ENCODE measurements at places on chromosomes 7 and 10. TPM values are rescaled to one million over a fixed set of nuclear protein-coding genes. Genes with fewer than 3 reads are reported as not detected.
A peak's percentile ranks its signal among the peaks of the same experiment; 100 is the strongest.

DNA sequence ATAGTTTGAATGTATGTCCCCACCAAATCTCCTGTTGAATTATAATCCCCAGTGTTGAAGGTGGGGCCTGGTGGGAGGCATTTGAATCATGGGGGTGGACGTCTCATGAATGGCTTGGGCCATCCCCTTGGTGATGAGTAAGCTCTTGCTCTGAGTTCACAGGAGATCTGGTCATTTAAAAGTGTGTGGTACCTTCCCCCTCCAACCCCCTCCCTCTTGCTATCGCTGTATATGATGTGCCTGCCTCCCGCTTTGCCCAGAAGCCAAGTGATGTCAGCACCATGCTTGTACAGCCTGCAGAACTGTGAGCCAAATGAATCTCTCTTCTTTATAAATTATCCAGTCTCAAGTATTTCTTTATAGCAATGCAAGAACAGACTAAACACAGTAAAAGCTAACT, 103.0 kb downstream of the CNOT4 start:
- DNase-seq = no peak

GRCh38 chr10:100014071-100014762, 4.5 kb upstream of the DNMBP start:
- DNase-seq = no peak

- DNase-seq = no peak
Observed at GRCh38 chr10:85213493-85213892, 885.1 kb downstream of the CCSER2 start.

- no peak for DNase-seq
Observed at GRCh38 chr10:18162021-18162627, 21.9 kb downstream of the CACNB2 start.

DNA sequence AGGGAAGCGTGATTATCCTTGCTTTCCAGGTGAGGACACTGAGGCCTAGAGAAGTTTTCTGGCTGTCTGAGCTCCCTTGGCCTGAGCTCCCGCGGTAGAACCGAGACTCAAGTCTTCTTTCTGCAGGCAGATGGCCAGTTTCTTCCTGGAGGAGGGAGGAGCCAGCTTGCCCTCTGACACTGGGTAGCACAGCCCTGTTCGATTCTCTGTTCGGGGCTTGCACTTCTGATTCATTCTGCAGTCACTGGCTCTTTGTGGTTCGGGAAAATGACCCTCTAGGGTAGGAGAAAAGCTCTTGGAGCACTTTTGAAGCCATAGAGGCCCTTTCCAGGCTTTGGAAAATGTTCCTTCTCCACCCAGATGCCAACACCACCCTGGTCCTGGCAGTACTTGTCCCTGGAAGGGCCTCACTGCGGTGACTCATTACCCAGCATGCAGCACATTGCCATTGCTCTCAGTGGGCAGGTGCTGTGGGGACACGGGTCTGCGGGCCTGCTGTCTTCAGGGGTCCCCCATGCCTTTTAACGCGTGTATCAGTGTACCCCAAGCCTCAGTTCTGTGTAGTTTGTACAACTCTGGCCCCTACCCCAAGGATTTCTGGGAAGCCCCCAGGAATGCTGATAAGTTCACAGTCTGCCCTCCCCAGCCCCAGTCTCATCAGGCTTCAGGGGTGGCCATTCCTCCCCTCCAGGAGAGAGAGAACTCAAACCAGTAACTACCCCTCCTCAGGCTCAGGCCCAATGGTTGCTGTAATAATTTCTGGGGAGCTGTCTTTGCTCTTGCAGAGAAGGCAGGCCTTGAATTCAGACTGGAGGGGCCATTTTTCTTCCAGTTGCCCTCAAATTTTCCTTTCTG, 11.9 kb downstream of the CHST3 start:
- DNase-seq = no peak

DNA sequence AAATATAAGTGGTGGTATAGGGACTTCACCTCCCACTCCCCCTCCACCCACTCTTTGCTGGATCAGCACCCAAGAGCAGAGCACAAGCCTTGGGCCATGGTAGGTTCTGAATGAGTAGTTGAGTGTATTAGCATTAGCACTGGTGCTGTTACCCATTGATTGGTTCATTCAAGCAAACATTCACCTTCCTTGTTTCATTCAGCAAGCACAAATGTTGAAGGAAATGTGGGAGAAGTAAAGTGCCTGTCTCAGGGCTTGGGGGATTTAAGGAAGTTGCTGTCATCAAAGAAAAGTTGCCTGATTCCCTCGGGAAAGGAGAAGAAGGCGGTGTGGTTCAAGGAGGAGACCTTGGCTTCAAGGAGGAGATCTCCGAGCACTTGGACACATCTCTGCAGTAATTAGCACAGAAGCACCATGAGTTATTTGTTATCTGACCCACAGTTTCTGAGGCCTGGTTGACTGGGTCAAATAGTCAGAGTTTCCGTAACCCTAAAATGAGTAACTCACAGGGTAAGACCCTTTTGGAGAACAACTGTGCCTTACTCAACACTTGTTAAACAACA, 17.3 kb downstream of the IL2RA start:
- no peak for DNase-seq

GRCh38 chr7:26681819-26682418, 182.5 kb downstream of the SKAP2 start:
- no peak for DNase-seq

- no peak for DNase-seq
Observed at GRCh38 chr10:86139066-86139657, 227.4 kb downstream of the GRID1 start.

DNA sequence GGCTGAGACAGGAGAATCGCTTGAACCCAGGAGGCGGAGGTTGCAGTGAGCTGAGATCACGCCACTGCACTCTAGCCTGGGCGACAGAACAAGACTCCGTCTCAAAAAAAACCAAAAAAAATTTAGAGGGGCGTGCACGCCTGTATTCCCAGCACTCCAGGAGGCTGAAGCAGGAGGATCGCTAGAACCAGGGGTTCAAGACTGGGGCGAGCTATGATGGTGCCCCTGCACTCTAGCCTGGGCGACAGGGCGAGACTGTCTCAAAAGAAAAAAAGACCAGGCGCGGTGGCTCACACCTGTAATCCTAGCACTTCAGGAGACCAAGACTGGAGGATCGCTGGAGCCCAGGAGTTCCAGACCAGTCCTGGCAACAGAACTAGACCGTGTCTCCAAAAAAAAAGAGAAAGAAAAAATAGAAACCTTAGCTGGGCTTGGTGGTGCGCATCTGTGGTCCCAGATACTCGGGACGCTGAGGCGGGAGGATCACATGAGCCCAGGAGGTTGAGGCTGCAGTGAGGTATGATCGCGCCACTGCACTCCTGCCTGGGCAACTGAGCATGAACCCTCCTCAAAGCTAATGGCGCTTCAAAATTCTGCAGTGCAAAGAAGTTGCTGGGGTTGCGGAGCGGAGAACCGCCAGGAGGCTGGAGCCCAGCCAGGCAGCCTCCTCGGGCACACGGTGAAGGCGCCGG, 382 bp upstream of the MBLAC1 start:
- no peak for DNase-seq

GRCh38 chr7:97293031-97293430, 175.5 kb downstream of the SDHAF3 start:
- no peak for DNase-seq

- DNase-seq = no peak
Observed at GRCh38 chr7:90421651-90422050, 18.4 kb downstream of the CLDN12 start.

DNA sequence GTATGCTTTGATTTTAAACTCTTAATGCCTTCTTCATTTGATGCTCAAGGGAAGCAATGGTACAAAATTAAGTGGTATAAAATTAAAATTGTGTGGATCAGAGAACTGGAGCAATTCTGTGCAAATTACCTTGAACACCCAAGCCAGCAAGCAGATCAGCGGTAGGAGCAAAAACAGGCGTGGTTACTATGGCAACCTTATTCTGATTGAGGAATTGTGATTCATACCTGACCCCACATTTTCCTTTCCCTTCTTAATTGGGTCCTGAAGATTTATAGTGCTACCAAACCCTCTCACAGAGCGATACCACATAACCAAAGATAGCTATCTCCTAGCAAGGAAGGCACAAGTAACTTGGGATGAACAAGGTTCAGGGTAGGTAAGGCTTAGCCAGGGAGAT, 72.5 kb upstream of the FZD1 start:
- no peak for DNase-seq

DNA sequence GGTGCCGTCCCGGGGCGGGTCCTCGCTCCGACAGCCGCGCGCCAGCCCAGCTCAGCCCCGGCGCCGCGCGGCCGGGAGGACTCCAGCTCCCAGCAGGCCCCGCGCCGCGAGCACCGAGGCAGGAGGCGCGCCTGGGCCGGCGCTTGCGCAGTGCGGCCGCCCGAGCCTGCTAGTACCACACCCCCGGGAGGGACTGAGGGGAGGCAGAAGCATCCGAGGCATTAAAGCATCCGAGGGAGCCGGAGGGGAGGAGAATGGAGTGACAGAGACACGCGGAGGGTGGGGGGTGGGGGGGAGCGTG, at the start of gene GRK5:
TSS of gene GRK5 (plus strand) at position 206 of the 301 bp plus-strand sequence. CDS start 347 bp downstream, outside the sequence.
- peak; percentile 92 for DNase-seq

- no peak for DNase-seq
Observed at GRCh38 chr10:21293518-21294356, 231.7 kb downstream of the SKIDA1 start.

GRCh38 chr10:78066728-78067430, 33.2 kb downstream of the RPS24 start:
- no peak for DNase-seq

DNA sequence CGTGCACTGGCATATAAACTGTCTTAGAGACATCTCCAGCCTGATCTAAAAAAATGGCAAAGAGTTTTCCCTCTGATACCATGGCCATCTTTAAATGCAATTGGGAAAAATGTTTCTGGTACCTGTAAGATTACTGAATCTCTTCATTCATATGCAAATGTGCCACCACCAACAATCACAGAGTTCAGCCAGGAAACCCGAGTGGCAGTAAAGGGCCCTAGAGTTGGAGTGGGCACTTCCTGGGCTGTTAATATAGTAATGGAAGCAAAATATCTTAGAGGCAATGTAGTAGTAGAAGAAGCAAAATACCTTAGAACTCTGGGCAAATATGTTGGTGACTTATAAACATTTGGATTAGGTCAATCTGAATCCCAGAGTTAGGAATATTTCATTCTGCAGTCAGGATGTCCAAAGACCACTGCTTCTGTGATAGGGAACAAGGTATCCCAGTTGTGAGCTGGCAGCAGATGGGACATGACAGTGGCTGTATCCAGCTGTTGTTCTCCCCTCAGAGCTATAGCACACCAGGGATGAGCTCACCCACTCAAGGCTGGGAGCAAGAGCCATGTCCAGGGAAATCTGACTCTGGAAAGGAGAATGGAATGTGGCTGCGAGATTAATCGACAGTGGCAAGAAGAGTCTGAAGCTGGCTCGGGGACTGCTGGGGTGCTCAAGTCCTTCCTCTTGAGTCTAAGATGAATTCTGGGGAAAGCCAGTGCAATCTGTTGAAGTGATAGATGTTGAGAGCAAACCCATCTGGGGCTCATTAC, 332.1 kb downstream of the PHTF2 start:
- DNase-seq = no peak

GRCh38 chr7:154541606-154542005, 461.3 kb downstream of the PAXIP1 start:
- no peak for DNase-seq

- peak; percentile 87 for DNase-seq
Observed at GRCh38 chr10:5623081-5623748, 43.2 kb downstream of the ASB13 start.

DNA sequence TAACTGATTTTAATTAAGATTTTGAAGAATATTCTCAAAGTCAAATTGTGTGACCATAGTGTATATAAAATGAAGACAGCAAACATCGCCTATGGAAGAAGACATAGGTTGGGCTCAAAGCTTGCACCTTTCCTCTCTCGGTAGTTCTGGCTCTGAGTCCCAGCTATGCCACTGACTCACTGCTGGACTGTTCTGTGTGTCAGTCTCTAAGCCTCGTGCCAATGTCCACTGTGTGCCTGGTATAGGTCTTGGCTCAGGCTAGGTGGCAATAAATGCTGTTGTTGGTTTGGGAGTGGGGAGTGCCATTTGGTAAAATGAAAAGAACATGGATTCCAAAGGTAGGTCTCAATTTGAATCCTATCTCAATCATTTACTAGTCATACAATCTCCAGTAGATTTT, 137.5 kb upstream of the RHEB start:
- DNase-seq = no peak

GRCh38 chr10:28445516-28445915, 87.4 kb upstream of the WAC start:
- DNase-seq = no peak

- no peak for DNase-seq
Observed at GRCh38 chr10:103646304-103646703, 152.8 kb downstream of the NEURL1 start.

GRCh38 chr7:30869794-30870611, 41.6 kb upstream of the AQP1 start:
- DNase-seq = no peak

GRCh38 chr7:149822353-149822943, 15.7 kb upstream of the ZNF862 start:
- DNase-seq = no peak

DNA sequence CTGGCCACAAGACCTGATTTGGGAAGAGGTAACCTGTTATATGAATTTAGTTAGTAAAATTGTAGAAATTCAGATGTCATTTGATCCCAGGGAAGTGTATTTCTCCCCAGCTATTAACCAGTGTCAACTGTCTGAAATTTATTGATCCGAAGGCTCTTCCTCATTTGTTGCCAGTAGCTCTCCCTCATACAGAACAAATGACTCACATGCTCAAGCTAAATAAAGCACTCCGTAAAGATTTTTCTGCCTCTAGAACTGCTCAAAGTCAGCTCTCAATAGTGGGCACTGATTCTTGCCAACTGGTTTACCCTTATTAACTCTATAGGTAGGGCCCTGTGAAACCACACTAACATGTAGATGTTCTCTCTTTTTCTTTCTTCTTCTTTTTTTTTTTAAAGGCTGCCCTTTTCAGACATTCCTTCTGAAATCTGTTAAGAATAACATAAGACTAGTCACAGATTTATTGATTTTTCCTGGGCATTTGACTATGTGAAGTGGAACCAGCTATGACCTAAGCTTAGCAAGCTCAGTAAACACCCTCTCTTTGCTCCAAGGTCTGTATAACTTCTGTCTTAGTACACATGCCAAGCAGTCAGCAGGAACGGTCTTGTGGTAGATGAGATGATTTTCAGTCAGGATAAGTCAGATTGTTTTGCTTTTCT, 21.8 kb downstream of the RPA3 start:
- DNase-seq = no peak

GRCh38 chr7:148709014-148709413, 10.3 kb downstream of the CUL1 start:
- no peak for DNase-seq

GRCh38 chr10:33087922-33088321, 129.9 kb upstream of the ITGB1 start:
- DNase-seq = no peak

GRCh38 chr7:80187727-80188126, 53.1 kb downstream of the GNAI1 start:
- DNase-seq = no peak

- no peak for DNase-seq
Observed at GRCh38 chr7:157043745-157044144, 33.3 kb upstream of the MNX1 start.

MBL2 gene
- not detected for total RNA-seq

OR9A2 gene
- total RNA-seq = 0.42 TPM

CALHM1 gene
- total RNA-seq = not detected

NUTM2B gene
- 1.0 TPM for total RNA-seq

BBIP1 gene
- 16.5 TPM for total RNA-seq

OR2A12 gene
- total RNA-seq = not detected

HHEX gene
- total RNA-seq = not detected

PITX3 gene
- not detected for total RNA-seq

CYP2C8 gene
- 5.8 TPM for total RNA-seq

XRCC2 gene
- 6.7 TPM for total RNA-seq

NUTM2E gene
- total RNA-seq = 0.78 TPM

RADIL gene
- total RNA-seq = 4.0 TPM

PTEN gene
- 72.7 TPM for total RNA-seq

ERVW-1 gene
- 0.24 TPM for total RNA-seq

NPC1L1 gene
- total RNA-seq = 0.20 TPM

PKD2L1 gene
- total RNA-seq = not detected
